ENCODE measurements at places on chromosomes 6 and 20.

- DNase-seq: no peak
- H3K27me3 ChIP-seq: no peaks in the 10 kb centered on the region
- H3K4me1 ChIP-seq: no peaks in the 10 kb centered on the region
- no peak overlapping the region for H3K27ac ChIP-seq
Observed at GRCh38 chr6:102066301-102066700, 672.8 kb downstream of the GRIK2 start.

GRCh38 chr6:159068904-159069578, 24.2 kb upstream of the TAGAP start:
- no peak for DNase-seq
- H3K4me3 ChIP-seq: no peak overlapping the region
- peaks cover 72% of the 10 kb centered on the region for H3K4me1 ChIP-seq
- no peak overlapping the region for H3K27ac ChIP-seq
- H3K36me3 ChIP-seq: no peaks in the 10 kb centered on the region

GRCh38 chr6:2646346-2646745, 104.4 kb downstream of the MYLK4 start:
- DNase-seq: no peak
- no peak overlapping the region for H3K4me3 ChIP-seq
- H3K36me3 ChIP-seq: no peaks in the 10 kb centered on the region
- peaks cover 61% of the 10 kb centered on the region for H3K27me3 ChIP-seq
- no peaks in the 10 kb centered on the region for H3K4me1 ChIP-seq

DNA sequence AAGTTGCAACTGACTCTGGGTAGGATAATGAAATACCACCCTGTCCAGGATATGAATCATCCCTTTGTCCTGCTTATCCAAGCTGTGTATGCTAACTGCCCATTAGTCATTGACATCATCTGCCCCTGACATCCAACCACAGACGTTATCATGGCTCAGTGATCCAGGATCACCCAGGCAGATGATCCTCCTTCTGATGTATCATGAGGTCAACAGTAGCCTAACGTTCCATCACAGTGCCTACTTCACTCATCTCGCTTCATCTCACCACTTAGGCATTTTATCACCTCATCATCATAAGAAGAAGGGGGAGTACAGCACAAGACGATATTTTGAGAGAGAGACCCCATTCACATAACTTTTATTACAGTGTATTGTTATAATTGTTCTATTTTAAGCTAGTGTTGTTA, 13.4 kb upstream of the BTN3A2 start:
- H3K36me3 ChIP-seq: no peaks in the 10 kb centered on the region
- no peaks in the 10 kb centered on the region for H3K27me3 ChIP-seq
- H3K4me3 ChIP-seq: no peak overlapping the region
- DNase-seq: no peak
- no peak overlapping the region for H3K27ac ChIP-seq
- H3K4me1 ChIP-seq: no peaks in the 10 kb centered on the region

DNA sequence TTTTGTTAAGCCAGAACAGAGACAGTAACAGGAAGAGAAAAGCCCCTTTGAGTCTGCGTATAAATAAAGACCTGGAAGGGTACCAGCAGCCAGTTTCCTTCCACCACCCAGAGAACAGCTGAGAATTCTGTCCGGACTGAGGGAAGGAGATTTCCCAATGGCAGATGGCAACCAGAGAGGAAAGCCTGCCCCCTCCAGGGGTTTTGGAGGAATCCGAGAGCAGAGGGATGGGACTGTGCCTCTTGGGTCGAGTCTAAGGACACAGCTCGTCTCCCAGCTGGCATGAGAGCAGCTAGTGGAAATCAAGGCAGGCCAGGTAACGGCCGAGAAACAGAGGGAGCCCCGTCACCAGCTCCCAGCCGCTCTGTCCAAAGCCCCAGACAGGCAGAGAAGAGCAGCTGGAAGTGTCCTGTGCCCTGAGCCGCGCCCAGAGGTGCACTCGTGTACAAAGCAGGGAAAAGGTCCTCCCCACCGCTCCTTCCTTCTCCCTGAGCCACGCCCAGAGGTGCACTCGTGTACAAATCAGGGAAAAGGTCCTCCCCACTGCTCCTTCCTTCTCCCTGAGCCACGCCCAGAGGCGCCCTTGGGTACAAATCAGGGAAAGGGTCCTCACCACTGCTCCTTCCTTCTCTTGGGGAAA, 134.0 kb upstream of the SNX9 start:
- H3K27me3 ChIP-seq: peaks cover 6% of the 10 kb centered on the region
- H3K4me3 ChIP-seq: no peak overlapping the region
- no peaks in the 10 kb centered on the region for H3K36me3 ChIP-seq
- H3K27ac ChIP-seq: no peak overlapping the region

- H3K27me3 ChIP-seq: no peaks in the 10 kb centered on the region
- H3K36me3 ChIP-seq: no peaks in the 10 kb centered on the region
- no peak for DNase-seq
- no peak overlapping the region for H3K27ac ChIP-seq
- H3K4me1 ChIP-seq: no peaks in the 10 kb centered on the region
Observed at GRCh38 chr6:45959534-45960145, 56.0 kb downstream of the CLIC5 start.

- H3K4me3 ChIP-seq: no peak overlapping the region
- H3K27me3 ChIP-seq: no peaks in the 10 kb centered on the region
- no peaks in the 10 kb centered on the region for H3K4me1 ChIP-seq
- no peak for DNase-seq
- H3K36me3 ChIP-seq: no peaks in the 10 kb centered on the region
- no peak overlapping the region for H3K27ac ChIP-seq
Observed at GRCh38 chr6:20389066-20389465, 12.6 kb upstream of the E2F3 start.

GRCh38 chr20:6702144-6702543, 65.3 kb upstream of the BMP2 start:
- no peak for DNase-seq
- H3K27ac ChIP-seq: no peak overlapping the region
- no peaks in the 10 kb centered on the region for H3K36me3 ChIP-seq
- no peak overlapping the region for H3K4me3 ChIP-seq

DNA sequence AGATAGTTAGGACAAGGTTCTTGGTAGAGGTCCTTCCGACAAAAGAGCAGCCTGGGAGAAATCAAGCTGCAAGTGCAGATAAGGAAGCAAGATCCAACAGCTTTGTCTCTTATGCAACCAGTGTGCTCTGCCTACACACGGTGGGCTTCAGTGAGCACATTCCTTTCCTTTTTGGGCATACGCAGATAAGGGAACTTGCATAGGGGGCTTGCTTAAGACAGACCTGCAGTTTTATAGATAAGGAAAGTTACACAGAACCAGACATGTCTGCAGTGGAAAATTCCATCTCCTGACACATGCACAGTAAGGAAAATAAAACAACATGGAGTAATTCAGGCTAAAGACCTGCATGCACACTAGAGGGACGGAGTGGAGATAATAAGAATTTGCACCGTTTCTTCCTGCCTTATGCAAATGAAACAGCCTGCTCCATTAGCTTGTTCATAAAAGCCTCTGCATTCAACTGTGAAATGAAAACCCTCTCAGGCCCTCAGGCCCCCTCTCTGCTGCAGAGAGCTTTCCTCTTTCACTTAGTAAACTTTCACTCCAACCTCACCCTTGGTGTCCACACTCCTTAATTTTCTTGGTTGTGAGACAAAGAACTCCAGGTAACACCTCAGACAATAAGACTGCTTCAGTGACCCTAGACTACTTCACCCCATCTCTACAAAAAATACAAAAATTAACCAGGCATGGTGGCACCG, 97.5 kb upstream of the MYLIP start:
- H3K4me1 ChIP-seq: peaks cover 7% of the 10 kb centered on the region
- no peak overlapping the region for H3K27ac ChIP-seq
- no peaks in the 10 kb centered on the region for H3K36me3 ChIP-seq
- DNase-seq: no peak

GRCh38 chr20:38190166-38190565, 25.1 kb upstream of the TGM2 start:
- H3K27ac ChIP-seq: no peak overlapping the region
- peaks cover 21% of the 10 kb centered on the region for H3K27me3 ChIP-seq
- H3K4me3 ChIP-seq: no peak overlapping the region
- no peaks in the 10 kb centered on the region for H3K36me3 ChIP-seq
- no peak for DNase-seq

DNA sequence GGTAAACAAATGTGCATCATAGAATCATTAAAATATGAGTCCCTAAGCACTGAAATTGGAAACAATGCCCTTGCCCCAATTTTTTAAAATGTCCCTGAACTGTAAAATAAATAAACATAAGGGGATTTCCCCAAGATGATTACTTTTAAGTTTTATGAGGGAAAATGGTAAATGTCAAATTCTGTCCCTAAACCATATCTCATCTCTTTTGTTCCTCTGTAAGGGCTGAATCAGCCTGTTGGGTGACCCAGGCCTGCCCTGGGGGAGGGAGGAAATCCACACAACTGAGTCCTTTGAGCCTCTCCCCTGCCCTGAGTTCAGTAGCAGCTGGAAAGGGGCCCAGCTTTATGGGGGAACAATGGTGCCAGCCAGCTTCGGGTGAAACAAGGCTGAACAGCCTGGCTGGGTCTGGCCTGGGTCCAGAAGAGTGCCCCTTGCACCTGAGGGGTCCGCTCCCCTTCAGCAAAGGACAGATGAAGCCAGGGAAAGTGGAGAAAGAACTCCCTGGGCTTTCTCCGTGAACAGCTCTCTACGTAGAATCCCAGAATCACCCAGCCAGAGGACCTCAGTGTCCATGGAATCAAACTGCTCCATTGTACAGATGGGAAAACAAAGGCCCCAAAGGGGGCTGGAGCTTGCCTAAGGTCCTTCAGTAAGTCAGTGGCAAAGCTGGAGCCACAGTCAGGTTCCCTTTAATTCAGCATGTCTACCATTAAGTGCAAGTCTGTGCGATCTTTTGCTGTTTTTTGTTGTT, 28.2 kb upstream of the ITCH start:
- H3K4me1 ChIP-seq: no peaks in the 10 kb centered on the region
- DNase-seq: no peak
- no peak overlapping the region for H3K4me3 ChIP-seq
- H3K27ac ChIP-seq: no peak overlapping the region
- H3K27me3 ChIP-seq: no peaks in the 10 kb centered on the region

- no peak overlapping the region for H3K4me3 ChIP-seq
- peaks cover 14% of the 10 kb centered on the region for H3K27me3 ChIP-seq
- H3K4me1 ChIP-seq: peaks cover 26% of the 10 kb centered on the region
- no peak for DNase-seq
Observed at GRCh38 chr6:32110632-32111031, 1.5 kb upstream of the TNXB start.

- H3K36me3 ChIP-seq: peaks cover 12% of the 10 kb centered on the region
- no peak overlapping the region for H3K4me3 ChIP-seq
- no peaks in the 10 kb centered on the region for H3K27me3 ChIP-seq
- H3K4me1 ChIP-seq: peaks cover 19% of the 10 kb centered on the region
- no peak for DNase-seq
Observed at GRCh38 chr6:33069021-33069738, 4.3 kb downstream of the HLA-DPA1 start.

- no peak overlapping the region for H3K4me3 ChIP-seq
- DNase-seq: no peak
- peaks cover 3% of the 10 kb centered on the region for H3K27me3 ChIP-seq
- no peaks in the 10 kb centered on the region for H3K4me1 ChIP-seq
Observed at GRCh38 chr6:79543886-79544285, 6.7 kb upstream of the LCA5 start.

DNA sequence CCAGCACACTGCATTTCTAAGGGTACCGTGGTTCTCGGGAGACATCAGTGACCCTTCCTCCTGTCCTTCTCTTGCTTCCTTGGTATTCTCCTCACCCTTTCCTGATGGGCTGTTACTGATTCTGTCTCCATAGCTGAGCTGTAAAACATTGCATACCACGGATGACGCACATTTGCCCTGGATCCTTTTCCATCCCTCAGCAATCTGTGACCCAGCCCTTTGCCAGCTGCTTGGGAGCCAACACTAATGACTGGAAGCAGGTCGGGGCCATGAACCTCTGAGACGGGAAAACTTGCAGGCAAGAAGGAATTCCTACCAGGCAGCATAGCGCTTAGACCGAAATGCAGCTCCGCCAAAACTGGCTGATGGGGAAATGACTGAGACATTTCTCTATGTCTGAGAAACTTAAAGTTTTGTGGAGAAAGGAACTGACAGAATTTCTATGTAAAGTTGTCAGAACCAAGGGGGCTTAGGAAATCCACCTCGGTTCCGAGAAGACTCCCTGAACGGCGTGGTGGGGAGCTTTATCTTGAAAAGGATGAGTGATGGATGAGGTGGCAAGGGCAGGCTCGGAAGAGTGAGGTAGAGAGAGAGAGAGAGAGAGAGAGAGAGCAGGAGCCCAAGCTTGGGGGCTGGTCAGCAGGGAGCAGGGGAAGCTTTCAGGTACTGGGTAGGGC, 19.2 kb downstream of the TUBB2B start:
- DNase-seq: no peak
- peak overlapping the region; percentile 96 for H3K27ac ChIP-seq
- peaks cover 33% of the 10 kb centered on the region for H3K4me1 ChIP-seq
- peak overlapping the region; percentile 53 for H3K4me3 ChIP-seq
- H3K27me3 ChIP-seq: peaks cover 39% of the 10 kb centered on the region

- H3K36me3 ChIP-seq: no peaks in the 10 kb centered on the region
- peaks cover 11% of the 10 kb centered on the region for H3K4me1 ChIP-seq
- H3K27me3 ChIP-seq: no peaks in the 10 kb centered on the region
- H3K27ac ChIP-seq: no peak overlapping the region
- no peak overlapping the region for H3K4me3 ChIP-seq
- DNase-seq: no peak
Observed at GRCh38 chr6:20192625-20193024, 19.6 kb downstream of the MBOAT1 start.

GRCh38 chr6:137708481-137708880, 158.6 kb upstream of the TNFAIP3 start:
- peak overlapping the region; percentile 55 for H3K4me3 ChIP-seq
- H3K4me1 ChIP-seq: peaks cover 70% of the 10 kb centered on the region
- no peaks in the 10 kb centered on the region for H3K27me3 ChIP-seq
- no peak for DNase-seq
- no peaks in the 10 kb centered on the region for H3K36me3 ChIP-seq

DNA sequence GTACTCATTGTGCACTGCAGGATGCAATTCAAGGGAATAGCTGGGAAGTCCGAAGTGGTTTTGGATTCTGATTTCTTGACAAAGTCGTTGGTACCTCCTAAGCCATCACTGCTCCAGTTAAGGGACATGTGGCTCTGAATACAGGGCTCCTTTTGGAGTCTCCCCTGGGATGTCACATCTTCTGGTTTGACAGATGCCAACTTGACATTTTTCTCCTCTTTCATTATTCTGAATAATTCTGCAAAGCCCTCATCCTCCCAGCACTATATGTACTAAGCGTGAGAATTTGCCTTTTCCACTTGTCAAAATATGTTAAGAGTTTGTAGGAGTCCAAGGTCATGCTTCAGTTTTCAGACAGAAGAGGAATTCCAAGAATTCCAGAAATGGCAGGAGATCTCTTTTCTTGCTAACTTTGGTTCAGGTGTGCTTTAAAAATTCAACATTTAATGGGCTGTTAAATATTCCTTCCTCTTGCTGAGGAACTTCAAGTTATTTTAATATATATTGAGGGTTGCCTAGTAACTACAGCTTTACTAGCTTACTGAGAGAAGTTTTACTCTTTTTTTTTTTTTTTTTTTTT, 38.7 kb downstream of the DOK5 start:
- no peaks in the 10 kb centered on the region for H3K4me1 ChIP-seq
- no peaks in the 10 kb centered on the region for H3K36me3 ChIP-seq
- DNase-seq: no peak
- H3K27ac ChIP-seq: no peak overlapping the region
- H3K27me3 ChIP-seq: peaks cover 4% of the 10 kb centered on the region

Measured in activated T-cell treated with anti-CD3 and anti-CD28 coated beads, Interleukin-2, amount 50 U/mL, for 24 hours (primary cell).